ENCODE measurements at places on chromosomes 6 and 20.

DNA sequence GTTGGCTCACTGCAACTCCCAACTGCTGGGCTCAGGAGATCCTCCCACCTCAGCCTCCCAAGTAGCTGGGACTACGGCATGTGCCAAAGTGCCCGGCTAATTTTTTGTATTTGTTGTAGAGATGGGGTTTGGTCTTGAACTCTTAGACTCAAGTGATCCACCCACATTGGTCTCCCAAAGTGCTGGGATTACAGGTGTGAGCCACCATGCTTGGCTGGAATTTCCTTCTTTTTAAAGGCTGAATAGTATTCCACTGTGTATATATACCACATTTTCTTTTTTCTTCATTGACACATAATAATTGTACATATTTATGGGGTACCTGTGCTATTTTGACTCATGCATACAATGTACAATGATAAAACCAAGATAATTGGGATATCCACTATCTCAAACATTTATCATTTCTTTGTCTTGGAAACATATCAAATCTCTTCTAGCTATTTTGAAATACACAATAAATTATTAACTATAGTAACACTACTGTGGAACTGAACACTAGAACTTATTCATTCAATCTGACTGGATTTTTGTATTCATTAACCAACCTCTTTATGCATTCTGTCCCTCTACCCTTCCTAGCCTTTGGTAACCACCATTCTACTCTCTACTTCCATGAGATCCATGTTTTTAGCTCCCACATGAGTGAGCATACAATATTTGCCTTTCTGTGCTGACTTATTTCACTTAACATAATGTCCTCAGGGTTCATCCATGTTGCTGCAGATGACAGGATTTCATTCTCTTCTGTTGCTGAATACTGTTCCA is 7.8 kb downstream of the MDC1 start:
- no peak for DNase-seq

- DNase-seq, result no peak
Observed at GRCh38 chr6:85460154-85460920, 10.5 kb downstream of the NT5E start.

- no peak for DNase-seq
Observed at GRCh38 chr6:162092816-162093502, 634.6 kb downstream of the PRKN start.

GRCh38 chr6:168247443-168248147 is 72.0 kb downstream of the DACT2 start:
- no peak for DNase-seq

DNA sequence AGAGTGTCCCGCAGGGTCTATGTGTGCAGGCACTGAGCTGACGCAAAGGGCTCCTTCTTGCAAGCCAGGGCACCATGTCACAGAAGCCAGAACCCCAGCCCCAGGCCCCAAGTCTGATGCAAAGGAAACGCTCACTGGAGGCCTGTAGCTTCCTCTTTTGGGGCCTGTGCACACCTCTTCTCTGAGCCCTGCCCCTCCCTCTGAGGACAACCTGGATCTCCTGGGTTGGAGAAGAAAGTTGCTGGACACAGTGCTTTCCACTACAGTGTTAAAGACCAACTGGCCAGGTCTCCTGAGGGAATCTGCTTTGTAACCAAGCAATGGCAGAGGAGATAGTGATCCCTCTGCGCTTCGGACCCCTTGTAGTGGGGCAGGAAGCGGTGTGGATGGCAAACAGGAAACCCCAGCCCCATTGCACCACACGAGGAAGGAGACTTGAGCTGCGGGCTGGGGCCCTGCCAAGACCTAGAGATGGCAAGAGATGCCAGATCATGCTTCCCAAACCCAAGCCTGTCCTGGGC is 90.0 kb downstream of the PRND start:
- no peak for DNase-seq

GRCh38 chr6:16741112-16742016 is 19.9 kb downstream of the ATXN1 start:
- peak; percentile 93 for DNase-seq

Data from AG04449 (cell line).